ENCODE measurements at places on chromosomes 4 and X.

DNA sequence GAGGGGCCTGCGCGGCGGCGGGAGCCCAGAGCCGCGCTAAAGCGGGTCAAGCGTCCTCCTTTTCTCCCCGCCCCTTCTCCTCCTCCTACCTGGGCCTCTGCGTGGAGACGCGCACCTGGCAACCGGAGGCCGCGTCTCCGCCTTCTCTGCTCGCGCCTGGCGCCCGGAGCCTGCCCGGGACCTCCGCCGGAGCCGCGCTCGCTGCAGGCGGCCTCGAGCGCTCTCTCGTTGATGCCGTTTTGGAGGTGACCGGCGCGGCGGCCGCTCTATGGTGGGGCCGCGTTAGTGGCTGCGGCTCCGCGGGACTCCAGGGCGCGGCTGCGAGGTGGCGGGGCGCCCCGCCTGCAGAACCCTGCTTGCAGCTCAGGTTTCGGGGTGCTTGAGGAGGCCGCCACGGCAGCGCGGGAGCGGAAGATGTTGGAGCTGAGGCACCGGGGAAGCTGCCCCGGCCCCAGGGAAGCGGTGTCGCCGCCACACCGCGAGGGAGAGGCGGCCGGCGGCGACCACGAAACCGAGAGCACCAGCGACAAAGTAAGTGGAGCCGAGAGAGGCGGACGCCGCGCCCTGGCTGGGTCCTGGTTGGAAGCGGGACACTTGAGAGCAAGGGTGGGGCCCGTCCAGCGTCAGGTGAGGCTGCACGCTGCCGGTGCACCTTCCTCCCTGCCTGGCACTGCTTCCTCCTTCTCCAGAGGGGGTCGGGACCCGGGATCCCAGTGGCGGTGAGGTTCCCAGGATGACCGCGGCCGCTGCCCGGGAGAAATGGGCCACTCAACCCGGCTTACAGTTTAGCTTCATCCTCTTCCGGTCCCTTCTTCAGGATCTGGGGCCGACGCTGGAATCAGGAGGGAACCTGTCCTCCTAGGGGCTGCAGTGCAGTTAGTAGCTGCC, at the start of gene CDS1:
Gene CDS1, plus strand, starts transcription at position 140 of the 888 bp plus-strand sequence. Its CDS starts 275 bp downstream, at position 415.
- DNase-seq: no peak

GRCh38 chrX:99857455-99857854, 552.6 kb downstream of the PCDH19 start:
- DNase-seq: no peak

GRCh38 chrX:123422875-123423274, 238.8 kb downstream of the GRIA3 start:
- no peak for DNase-seq

- no peak for DNase-seq
Measured at GRCh38 chr4:13559413-13559812, 15.1 kb upstream of the NKX3-2 start.

- DNase-seq: no peak
Measured at GRCh38 chr4:37452952-37453280, 208.4 kb downstream of the NWD2 start.

GRCh38 chrX:5306654-5307121, 922.0 kb downstream of the NLGN4X start:
- no peak for DNase-seq
